Liver (tissue), 10 donors: ENCODE measurements at places on chromosomes 6 and 20. TPM values are rescaled to one million over a fixed set of nuclear protein-coding genes. Genes with fewer than 3 reads are reported as not detected.

The TREML4 gene
- 0.31 TPM for polyA plus RNA-seq

The ZBTB12 gene
- polyA plus RNA-seq, result not detected

The PET117 gene
- 7.4 TPM for polyA plus RNA-seq

The RGS17 gene
- polyA plus RNA-seq, result 0.06 TPM

The PGC gene
- polyA plus RNA-seq, result 0.05 TPM

The MEI4 gene
- 0.42 TPM for polyA plus RNA-seq

The CAGE1 gene
- not detected for polyA plus RNA-seq

The KIAA0408 gene
- polyA plus RNA-seq, result not detected

The METTL24 gene
- 0.14 TPM for polyA plus RNA-seq

The CAPN11 gene
- polyA plus RNA-seq, result 0.09 TPM

The VSTM2L gene
- polyA plus RNA-seq, result 0.62 TPM

- DNase-seq, result no peak
These were observed 11.1 kb upstream of the VAPB start for GRCh38 chr20:58377766-58378401.

GRCh38 chr6:169528755-169529154, 173.1 kb downstream of the WDR27 start:
- no peak for DNase-seq

GRCh38 chr6:90216072-90216977, 80.3 kb downstream of the BACH2 start:
- DNase-seq, result no peak

DNA sequence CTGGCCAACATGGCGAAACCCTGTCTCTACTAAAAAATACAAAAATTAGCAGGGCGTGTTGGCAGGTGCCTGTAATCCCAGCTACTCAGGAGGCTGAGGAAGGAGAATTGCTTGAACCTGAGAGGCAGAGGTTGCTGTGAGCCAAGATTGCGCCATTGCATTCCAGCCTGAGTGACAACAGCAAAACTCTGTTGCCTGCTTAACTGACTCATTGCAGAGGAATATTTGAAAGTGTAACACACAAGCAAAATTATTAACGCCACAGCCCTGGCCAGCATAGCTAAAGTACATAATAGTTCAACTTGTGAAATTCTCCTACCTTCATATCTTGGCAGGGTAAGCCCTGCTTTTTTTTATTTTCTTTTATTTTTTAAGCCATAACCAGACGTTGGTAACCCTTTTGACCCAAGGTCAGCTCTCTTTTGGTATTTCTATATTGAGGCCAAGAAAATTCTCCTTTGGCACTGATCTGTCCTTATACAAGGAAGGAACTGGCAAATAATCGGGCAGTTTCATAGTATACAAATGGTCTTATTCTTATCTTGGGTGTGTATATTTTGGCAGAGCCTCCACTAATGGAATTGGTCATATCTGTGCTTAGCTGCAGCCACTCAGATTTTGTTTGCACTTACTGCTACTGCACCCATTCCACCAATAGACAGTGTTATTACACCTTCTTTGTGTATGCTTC, 4.0 kb upstream of the ADGRF5 start:
- DNase-seq, result no peak

GRCh38 chr20:60085551-60086132, 127.4 kb downstream of the CDH26 start:
- no peak for DNase-seq

DNA sequence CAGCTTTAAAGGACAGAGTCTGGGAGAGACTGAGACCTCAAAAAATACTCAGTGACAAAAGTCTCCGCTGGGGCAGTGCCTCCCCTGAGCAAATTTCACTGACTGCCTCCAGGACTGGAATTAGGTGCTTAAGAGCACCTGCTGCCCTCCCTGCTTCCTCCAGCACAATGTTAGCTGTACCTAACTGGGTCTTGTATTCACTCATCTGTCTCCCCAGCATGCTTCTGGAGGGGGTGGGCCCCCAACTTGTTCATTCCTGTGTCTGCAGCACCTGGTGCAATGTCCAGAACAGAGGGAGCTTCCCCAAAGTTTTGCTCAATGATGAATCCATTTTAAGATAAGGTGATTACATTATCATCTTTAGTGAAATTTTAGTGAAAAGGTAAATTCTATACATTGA, 650.7 kb downstream of the KIF16B start:
- DNase-seq, result no peak

DNA sequence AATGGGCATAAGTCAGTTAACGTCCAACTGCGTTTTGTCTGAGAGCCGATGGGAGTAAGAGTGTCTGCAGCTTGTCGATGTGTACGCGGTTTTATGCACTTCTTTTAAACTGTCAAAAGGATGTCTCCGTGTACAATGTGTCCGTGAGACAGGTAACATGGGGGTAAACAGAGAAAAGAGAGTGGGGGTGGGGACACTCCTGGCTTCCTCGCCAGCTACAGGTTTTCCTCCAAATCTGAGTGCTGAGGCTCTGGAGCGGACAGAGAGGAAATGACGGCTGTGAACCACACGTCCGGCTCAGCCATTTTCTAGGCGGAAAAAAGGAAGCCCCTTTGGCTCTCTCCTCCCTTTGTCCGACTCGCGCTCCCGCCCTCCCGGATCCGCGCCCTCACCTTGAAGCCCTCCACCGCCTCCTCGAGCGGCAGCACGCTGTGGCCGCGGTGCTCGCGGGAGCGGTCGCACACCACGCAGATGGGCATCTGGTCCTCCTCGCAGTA, 916 bp downstream of the TRIM27 start:
- DNase-seq, result peak; percentile 56

GRCh38 chr20:37511610-37512275, 9.3 kb upstream of the NNAT start:
- DNase-seq, result no peak

GRCh38 chr6:90237350-90237990, 59.2 kb downstream of the BACH2 start:
- no peak for DNase-seq

- DNase-seq, result no peak
These were observed 99.6 kb upstream of the ENPP5 start for GRCh38 chr6:46270336-46270735.

DNA sequence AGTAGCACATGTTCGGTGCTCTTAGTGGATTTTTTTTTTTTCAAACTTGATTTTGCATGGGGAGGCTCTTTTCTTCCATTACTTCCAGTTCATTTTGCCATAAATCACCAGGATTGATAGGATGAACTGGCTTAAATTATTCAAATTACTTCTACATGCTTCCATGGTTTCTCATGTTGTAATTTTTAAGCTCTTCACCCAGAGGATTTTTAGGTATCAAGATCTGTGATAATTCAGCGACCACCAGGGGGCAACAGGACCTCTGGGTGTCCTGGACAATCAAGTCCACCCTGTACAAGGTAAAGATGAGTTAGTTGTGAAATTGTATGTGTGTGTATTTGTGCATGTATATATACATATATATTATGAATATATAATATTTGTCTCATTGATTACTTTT, 4.2 kb upstream of the EPHA7 start:
- peak; percentile 40 for DNase-seq

DNA sequence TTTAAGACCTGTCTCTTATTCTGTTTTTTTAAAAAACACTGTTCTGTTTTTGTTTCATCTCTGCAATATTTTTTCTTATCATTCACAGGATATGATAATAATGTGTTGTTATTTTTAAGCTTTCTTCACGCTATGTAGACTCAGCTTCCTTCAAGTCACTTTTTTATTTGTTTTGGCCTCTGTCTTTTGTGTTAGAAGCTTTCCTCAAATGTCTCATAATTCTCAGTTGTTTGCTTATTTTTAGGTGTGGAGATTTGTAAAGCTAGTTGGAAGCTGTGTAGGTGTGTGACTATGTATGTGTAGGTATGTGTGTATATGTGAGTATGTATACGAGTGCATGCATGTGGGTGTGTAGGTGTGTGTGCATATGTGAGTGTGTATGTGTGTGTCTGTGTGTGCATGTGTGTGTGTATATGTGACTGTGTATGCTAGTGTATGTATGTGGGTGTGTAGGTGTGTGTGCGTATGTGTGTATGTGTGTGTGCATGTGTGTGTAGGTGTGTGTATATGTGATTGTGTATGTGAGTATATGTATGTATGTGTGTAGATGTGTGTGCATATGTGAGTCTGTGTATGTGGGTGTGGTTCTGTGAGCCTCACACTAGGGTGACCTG, 16.3 kb upstream of the VEGFA start:
- no peak for DNase-seq

DNA sequence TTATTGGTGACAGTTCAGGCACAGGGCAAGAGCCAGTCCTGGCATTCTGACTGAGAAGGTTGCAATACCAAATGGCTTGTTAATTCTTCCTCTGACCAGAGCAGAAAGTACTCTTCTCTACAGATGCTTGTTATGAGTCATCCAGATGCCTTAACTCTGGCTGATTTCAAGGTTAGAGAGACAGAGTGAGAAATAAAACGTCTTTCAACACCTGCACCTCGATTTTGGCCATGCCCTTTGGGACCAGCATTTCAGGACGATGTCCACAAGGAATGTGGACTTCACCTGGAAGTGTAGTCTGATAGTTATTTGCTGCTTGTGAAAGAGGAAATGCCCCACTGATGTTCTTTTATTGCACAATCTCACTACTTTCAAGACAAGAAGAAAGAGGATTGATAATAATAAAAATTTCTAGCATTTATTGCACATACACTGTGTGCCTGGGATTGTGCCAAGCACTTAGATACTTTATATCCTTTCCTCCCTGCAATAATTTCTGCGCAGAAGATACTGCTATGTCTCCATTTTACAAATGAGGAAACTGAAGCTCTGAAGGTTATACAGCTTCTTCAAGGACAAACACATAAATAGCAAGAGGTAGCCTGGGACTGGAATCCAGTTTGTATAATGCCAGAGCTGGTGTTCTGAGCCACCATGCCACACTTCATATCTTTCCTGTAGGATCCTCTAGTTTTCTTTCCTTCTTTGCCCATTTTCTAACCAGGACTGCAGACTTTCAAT, 33.5 kb upstream of the MCM3 start:
- DNase-seq, result no peak

DNA sequence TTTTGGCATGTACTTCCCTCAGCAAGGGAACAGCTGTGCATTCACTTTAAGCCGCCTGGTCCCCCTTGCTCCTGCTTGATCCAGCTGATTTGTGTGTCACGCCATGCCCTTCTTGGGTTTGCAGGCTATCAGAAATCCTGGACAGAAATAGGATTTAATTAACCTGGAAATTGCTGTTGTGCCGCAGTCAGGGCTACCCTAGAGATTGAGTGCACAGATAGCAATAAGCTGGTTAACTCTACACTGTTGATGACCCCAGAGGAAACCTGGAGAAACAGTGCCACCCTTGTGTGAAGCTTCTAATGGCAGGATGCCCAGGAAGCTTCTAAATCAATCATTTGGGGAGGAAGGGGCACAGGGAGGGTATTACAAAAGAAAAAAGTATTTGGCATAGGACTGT, 199.0 kb downstream of the JARID2 start:
- no peak for DNase-seq

GRCh38 chr6:4670824-4671409, 105.3 kb upstream of the CDYL start:
- DNase-seq, result no peak

DNA sequence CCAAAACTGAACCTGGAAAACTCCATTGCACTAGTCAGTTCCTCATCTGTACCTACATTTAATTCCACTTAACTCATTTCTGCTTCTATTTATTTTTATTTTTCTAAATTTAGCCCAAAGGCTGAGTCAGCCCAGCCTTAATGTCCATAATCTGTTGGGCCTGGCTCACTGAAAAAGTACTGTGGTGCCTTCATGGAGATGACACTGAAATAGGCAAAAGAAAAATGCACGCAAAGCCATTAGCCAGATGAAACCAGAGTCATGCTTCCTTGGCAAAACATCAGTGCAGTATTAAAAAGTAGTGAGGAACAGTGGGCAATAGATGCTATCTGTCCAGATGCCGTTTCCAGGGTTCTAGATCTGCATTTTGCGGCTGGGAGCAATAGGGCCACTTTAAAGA, 14.7 kb upstream of the PLCB4 start:
- DNase-seq, result no peak

GRCh38 chr6:10407674-10408054, 7.2 kb downstream of the TFAP2A start:
- no peak for DNase-seq

DNA sequence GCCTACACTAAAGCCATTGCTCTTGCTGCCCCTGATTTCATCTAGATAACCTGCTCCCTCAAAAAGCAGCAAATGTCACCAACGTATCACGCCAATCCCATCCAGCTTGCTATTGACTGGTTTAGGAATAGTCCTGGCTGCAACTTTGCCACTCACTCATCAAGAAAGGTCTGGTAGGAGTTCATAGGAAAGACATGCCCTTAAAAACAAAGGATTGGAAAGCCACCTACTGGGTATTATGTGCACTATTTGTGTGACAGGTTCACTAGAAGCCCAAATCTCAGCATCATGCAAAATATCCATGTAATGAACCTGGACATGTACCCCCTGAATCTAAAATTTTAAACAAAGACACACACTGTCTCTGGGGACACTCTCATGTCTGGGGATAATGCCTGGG, 170.4 kb upstream of the COL21A1 start:
- DNase-seq, result no peak

- no peak for DNase-seq
These were observed 39.2 kb upstream of the FAM50B start for GRCh38 chr6:3809982-3810381.

- no peak for DNase-seq
These were observed 89.9 kb downstream of the DOK5 start for GRCh38 chr20:54565255-54565654.

- DNase-seq, result peak; percentile 83
These were observed 2.1 kb upstream of the RBM38 start for GRCh38 chr20:57388953-57389694.

DNA sequence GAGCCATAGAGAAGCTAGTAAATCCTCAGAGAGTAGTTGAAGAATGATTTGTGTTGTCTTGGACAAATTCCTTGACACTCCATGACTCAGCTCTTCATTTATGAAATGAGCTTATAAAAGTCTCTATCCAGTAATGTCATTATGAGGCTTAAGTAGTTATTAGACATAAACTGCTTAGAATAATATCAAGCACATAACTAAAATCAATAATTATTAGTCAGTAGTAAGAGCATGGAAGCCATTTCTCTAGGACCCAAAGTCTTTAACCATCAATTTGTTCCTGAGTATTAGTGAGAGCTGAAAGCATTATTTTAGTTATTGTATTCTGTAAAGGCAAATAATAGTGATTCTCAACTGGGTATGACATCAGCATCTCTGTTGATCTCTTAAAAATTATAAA, 1140.2 kb downstream of the HACE1 start:
- DNase-seq, result no peak
